ENCODE measurements at places on chromosomes 2 and 18.

GRCh38 chr2:239689410-239689809 is 288.6 kb upstream of the HDAC4 start:
- DNase-seq = no peak

DNA sequence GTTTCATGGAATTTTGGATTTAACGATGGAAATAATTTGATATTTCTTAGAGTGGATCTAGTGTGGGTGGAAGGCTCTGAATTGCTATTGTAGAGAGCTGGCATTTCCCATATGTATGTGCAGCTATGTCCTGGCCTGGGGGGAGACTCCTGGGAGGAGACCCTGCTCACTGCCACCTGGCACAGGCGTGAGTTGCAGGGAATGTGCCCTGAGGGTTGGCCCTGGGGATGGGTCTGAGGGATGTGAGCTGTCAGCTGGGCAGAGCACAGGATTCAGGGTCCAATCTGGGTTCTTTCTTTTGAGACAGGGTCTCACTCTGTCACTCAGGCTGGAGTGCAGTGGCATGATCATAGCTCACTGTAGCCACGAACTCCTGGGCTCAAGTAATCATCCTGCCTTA is 120.2 kb downstream of the CLIP4 start:
- DNase-seq = no peak

- no peak for DNase-seq
Observed at GRCh38 chr2:145287736-145288135, 767.8 kb upstream of the ZEB2 start.

GRCh38 chr2:50611351-50611871 is 420.5 kb downstream of the NRXN1 start:
- no peak for DNase-seq

GRCh38 chr18:50675043-50675442 is 115.2 kb downstream of the MAPK4 start:
- no peak for DNase-seq

Measured in AML-193 (cell line).